ENCODE measurements at places on chromosomes 12 and 14.
A peak's percentile ranks its signal among the peaks of the same experiment; 100 is the strongest.

DNA sequence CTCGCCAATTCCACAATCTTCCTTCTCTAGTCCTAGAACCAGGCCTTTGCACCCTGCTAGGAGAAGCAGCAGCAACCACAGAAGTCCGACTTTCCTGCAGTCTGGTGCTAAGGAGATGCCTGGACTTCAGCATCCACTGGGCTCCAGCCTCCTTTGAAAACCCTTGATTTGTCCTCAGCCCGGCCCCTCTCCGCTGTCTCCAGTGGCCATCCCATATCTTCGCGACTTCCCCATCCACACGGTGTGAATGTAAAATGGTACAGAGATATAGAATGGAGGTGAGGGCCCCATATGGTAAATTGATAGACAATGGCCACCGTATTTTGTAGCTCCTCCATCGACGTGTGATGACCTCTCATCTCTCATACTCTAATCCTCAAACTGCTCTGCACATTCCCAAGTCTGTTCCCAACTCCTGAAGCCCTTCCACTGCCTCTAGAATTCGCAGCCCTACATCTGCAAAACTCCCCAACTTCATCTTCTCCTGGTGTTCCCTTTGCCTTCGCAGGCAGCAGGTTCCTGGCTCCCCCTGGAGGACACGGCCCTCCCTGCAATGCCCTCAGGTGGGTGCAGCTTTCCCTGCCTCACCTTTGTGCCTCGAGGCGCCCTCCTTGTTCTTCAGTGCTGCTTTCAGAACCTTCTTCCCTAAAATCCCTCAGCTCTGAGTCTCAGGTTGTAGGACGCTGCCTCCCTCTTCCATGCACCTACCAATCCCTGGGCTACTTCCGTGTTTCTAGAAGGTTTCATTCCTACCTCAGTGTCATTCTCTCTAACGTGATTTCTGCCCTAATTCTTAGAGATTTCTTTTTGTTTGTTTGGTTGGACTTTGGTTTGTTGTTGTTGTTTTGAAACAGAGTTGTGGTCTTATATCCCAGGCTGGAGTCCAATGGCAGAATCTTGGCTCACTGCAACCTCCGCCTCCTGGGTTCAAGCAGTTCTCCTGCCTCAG lies 36.7 kb downstream of the TMBIM6 start:
- peak; percentile 55 for DNase-seq

- DNase-seq = no peak
These were observed 15.9 kb downstream of the PLEKHG3 start for GRCh38 chr14:64720131-64720576.

- no peak for DNase-seq
These were observed 231.9 kb downstream of the C12orf75 start for GRCh38 chr12:105562199-105562971.

GRCh38 chr12:110503432-110503831 lies 1.3 kb downstream of the RAD9B start:
- DNase-seq = peak; percentile 15

DNA sequence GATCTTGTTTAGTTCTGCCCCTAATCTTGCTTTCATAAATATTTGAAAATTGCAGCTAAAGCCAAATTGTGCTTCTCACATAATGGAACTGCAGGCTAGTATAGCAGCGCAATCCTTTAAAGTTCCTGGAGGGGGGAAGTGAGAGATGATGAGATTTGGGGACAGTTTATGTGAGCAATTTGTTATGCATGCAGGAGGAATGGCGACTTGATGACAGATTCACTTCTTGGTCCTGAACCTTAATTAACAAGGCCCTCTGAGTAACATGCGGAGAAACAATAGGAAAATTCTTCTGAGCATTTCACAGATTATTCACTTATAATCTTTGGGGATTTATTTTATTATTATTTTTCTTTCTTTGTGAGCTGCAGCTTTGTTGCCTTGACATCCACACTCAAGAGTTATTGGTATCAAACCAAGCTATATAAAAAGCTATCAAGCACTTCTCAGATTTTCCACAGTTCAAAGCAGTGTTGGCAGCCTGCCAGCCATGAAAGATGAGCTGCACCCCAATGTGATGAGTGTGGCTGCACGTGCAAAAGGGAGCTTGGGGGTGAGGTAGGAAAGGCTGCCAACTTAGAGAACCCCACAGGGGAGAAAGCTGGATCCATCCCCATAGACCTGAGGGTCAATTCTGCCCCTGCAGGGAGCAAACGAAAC lies 1662.2 kb upstream of the FLRT2 start:
- no peak for DNase-seq

- DNase-seq = no peak
These were observed 1153.2 kb downstream of the BCL11B start for GRCh38 chr14:98118749-98119148.

- DNase-seq = peak; percentile 17
These were observed 20.4 kb downstream of the ABHD12B start for GRCh38 chr14:50892255-50892654.

DNA sequence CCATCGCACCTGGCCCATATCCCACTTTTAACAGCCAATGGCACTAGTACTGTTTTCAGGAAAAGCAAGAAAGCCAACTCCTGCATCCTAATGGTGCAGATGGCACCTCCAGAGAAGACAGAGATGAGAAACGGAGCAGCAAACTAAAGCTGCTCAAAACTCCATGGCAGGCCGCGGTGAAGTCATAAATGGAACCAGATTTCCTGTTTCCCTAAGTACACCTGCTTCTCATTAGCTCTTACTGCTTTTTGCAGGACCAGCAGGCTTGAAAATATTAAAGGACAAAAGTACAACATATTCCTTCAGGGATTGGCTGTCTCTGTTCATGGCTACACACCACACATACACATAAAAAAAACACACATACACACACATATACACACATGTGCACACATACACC lies 36.7 kb upstream of the LGALS3 start:
- DNase-seq = no peak

GRCh38 chr12:7047306-7047705 lies 13.2 kb upstream of the C1S start:
- DNase-seq = peak; percentile 30

- no peak for DNase-seq
These were observed 273.6 kb downstream of the AKAP6 start for GRCh38 chr14:32602699-32603098.

DNA sequence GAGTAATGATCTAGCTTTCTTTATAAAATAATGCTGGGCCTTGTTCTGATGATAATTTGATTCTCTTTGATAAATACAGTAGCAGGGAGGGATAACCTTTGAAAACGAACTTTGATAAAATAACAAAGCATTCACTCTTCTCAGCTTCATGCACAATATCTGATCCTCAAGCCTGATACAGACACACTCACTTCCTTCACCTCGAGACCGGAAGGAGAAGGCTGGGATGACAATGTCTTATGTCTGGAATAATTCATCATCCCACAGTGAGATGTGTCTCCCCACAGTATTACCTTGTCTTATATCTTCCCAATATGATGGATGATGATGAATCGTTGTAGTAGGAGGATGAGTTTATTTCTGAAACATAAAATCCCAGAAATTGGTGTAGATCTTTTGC lies 15.5 kb upstream of the NR1H4 start:
- no peak for DNase-seq

DNA sequence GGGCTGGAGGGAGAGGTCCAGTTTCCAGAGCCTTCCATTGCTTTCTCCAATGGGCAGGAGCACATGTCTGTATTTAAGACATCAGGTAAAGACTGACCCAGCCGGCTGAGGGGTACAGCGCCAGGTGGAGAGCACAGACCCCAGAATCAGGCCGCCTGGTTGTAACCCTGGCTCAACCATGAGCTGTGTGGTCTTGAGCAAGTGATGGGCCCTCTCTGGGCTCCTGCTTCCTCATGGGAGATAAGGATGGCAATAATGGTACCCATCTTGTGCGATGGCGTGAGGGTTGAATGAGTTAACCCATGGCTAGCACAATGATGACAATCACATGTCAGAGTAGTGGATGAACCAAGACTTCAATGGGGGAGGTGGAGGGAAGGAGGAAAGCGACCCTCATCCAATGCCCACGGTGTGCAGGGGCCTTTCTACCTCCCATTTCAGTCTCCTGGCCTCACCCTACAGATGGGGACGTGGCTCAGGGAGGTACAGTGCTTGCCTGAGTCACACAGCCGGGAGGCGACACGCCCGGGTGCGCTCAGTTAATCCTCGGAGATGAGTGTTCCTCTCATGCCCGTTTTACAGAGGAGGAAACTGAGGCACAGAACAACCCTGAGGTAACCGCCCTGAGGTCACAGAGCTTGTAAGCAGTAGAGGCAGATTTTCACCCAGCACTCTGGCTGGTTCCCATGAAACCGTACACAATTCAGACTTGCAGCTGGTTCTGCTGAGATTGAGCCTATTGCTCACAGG lies 163.9 kb downstream of the RBM19 start:
- no peak for DNase-seq

- no peak for DNase-seq
These were observed 280.9 kb upstream of the FLRT2 start for GRCh38 chr14:85248881-85249635.

GRCh38 chr12:93571365-93571924 lies 1.0 kb upstream of the SOCS2 start:
- peak; percentile 93 for DNase-seq

DNA sequence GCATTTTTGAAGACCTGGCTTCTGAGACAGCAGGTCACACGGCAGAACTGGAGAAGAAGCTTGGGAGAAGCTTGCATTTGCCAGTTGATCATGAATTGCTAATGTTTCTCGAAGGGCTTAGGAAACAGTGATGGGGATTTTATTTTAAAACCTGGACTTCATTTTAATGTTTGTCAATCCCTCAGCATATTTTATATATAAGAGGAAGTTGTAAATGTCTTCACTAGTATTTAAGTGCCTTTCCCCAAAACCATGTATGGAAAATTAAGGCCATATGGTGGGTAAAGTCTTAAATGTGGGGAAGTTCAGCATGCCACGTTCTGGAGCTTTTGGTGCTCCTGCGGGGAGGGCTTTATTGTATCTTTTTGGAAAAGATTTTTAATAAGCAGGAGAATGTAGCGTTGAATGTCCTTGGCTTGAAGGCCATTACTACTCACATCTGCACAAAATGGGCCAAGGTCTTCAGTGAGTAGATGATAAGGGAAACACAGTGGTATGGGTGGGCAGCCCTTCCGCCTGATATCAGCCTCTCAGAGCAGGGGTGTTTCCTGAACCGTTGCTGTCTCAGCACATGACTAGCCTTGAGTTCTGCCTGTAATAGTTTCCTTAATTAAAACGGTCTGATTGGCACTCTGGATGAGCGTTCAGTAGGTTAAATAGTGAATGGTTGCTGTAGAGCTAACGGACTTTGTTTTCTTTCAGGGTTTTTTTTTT lies 511.4 kb downstream of the PCNX1 start:
- peak; percentile 91 for DNase-seq

GRCh38 chr14:91243074-91243471 lies 1.4 kb downstream of the GPR68 start:
- DNase-seq = no peak

DNA sequence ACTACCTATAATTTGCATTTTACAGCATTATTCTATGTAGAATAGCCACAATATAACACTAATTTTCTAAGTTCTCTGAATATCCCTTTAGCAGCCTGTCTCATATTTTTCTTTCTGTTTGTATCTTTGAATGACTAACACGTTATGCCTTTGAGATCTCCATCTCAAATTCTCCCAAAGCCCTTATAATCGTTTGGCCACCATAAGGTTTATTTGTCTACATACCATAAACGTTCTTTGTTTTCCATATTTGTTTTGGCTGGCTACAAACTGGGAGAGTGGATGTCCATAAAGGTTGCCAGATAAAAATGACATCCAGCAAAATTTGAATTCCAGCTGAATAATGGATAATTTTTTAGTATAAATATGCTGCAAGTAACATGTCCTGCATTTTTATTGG lies 203.7 kb downstream of the STXBP6 start:
- DNase-seq = no peak

DNA sequence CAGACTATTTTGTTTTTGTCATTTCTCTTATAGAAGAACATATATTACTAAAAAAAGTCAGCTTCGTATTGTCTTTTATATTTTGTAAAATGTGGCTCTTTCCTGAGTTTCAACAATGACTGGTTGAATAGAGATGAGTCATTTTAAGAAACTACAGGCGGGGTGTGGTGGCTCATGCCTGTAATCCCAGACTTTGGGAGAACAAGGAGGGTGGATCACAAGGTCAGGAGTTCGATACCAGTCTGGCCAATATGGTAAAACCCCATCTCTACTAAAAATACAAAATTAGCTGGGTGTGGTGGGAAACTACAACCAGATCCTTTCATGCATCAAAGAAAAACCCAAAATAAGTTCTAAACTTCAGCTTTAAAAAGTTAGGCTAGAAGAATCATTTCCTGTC lies 28.8 kb downstream of the HECTD4 start:
- DNase-seq = peak; percentile 34

- no peak for DNase-seq
These were observed 256.8 kb downstream of the VRK1 start for GRCh38 chr14:97053941-97054340.

GRCh38 chr12:9606247-9606646 lies 1.5 kb downstream of the KLRB1 start:
- no peak for DNase-seq

GRCh38 chr12:95663525-95663924 lies 112.2 kb upstream of the USP44 start:
- no peak for DNase-seq

DNA sequence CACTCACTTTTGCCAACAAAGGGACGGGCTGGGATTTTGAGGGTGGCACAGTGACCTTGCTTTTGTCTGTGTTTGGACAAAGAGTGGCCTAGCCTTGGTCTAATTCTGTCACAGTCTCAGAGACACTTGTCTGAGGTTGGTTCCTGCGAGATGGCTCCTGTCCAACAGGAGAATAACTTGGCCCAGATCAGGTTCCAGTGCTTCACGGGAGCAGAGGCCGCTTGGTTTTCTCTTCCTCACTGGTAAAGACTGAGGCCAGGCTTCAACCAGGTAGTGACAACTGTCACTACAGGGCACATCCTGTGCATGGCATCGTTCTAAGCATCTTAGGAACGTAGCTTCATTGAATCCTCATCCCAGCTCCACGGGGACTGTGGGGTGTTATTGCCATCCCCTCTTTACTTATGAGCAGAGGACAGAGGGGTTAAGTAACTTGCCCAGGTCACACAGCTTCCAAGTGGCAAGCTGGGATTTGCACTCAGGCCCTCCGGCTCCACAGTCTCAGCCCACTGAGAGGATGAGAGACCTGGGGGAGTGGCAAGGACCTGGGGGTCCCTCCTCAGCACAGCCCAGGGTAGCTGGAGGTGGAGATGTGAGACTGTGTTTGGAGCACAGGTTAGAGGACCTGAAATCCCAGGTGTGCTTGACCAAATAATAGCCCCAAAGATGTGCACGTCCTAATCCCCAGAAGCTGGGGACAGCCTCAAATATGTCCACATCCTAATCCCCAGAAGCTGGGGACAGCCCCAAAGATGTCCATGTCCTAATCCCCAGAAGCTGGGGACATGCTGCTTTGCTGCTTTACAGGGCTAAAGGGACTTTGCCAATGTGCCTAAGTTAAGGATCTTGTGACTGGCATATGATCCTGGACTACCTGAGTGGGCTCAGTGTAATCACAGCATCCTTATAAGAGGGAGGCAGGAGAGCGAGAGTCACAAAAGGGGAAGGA lies 179.2 kb upstream of the RTL1 start:
- no peak for DNase-seq

- DNase-seq = no peak
These were observed 260.9 kb downstream of the DUSP6 start for GRCh38 chr12:89091293-89091841.

- DNase-seq = no peak
These were observed 383.6 kb downstream of the BCAT1 start for GRCh38 chr12:24565300-24565699.
